ENCODE measurements at places on chromosomes 7 and 10.

GRCh38 chr7:114988755-114989375 lies 67.0 kb downstream of the MDFIC start:
- DNase-seq, result peak; percentile 84

GRCh38 chr7:18700147-18700546 lies 204.6 kb downstream of the HDAC9 start:
- DNase-seq, result no peak

- no peak for DNase-seq
Observed at GRCh38 chr10:26486990-26487850, 49.1 kb downstream of the APBB1IP start.

DNA sequence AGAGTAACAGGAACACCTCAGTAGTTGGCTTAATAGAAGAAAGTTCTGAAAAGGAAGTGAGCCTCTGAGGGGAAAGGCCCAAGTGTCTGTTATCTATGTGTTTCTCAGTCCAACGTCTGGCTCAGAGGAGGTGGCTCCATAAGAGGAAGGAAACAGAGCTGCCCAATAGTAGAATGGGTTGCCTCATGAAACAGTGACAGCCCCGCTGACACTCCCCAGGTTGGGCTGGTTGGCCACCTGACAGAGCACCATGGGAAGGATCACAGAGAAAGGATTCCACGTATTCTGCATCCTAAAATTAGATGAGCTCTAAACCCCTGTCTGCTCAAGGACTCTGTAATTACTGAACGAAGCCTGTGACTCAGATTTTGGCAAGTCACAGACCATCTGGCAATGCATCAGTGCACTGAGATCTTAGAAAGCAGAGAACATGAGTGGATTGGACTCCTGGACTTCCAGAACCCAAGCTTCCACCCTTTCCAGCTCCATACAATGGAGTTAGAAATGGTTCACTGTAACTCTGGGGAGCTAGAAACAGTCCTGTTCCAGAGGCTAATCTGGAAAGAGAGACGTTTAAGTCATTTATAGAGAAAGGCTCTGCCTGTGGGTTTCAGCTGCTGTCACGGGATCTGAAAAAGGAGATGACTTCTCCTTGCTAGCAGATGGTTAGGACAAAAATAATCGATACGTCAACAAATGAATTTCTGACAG lies 2.9 kb downstream of the PKD2L1 start:
- DNase-seq, result no peak

All from left cardiac atrium (tissue), 4 donors.